ENCODE measurements at places on chromosomes 3 and 15. TPM values are rescaled to one million over a fixed set of nuclear protein-coding genes. Genes with fewer than 3 reads are reported as not detected.

LTF gene
- total RNA-seq, result 0.41 TPM

CLSTN2 gene
- 11.8 TPM for total RNA-seq

CAPN3 gene
- 2.0 TPM for total RNA-seq

GABRB3 gene
- total RNA-seq, result 114 TPM

SHF gene
- total RNA-seq, result 49.3 TPM

KAT2B gene
- 10.2 TPM for total RNA-seq

IL20RB gene
- 0.82 TPM for total RNA-seq

CD200R1 gene
- 0.82 TPM for total RNA-seq

GOLGA8S gene
- not detected for total RNA-seq

SLC35G2 gene
- total RNA-seq, result 11.8 TPM

EEF1AKMT4 gene
- 0.82 TPM for total RNA-seq

TMED3 gene
- total RNA-seq, result 28.5 TPM

C2CD4A gene
- total RNA-seq, result under 0.01 TPM

MCF2L2 gene
- 42.0 TPM for total RNA-seq

SLC22A14 gene
- total RNA-seq, result under 0.01 TPM

COL6A5 gene
- under 0.01 TPM for total RNA-seq

ISG20 gene
- total RNA-seq, result not detected

GOLGA8O gene
- under 0.01 TPM for total RNA-seq

WDR72 gene
- under 0.01 TPM for total RNA-seq

C3orf70 gene
- 30.6 TPM for total RNA-seq

P2RY14 gene
- total RNA-seq, result 1.2 TPM

GOLGA8M gene
- 0.82 TPM for total RNA-seq

BBS4 gene
- total RNA-seq, result 17.1 TPM

RBP2 gene
- not detected for total RNA-seq

DUOXA1 gene
- not detected for total RNA-seq

MINAR1 gene
- 6.9 TPM for total RNA-seq

CYP8B1 gene
- total RNA-seq, result not detected

MGA gene
- total RNA-seq, result 81.9 TPM

GOLGA6L9 gene
- total RNA-seq, result 4.1 TPM

DUOXA2 gene
- total RNA-seq, result not detected

TMPRSS7 gene
- total RNA-seq, result 0.41 TPM

TRAK1 gene
- 28.1 TPM for total RNA-seq

EIF4E3 gene
- 22.8 TPM for total RNA-seq

NAALADL2 gene
- total RNA-seq, result 4.9 TPM

TXNRD3 gene
- total RNA-seq, result 19.2 TPM

NLGN1 gene
- total RNA-seq, result 59.1 TPM

CPLX3 gene
- total RNA-seq, result 0.82 TPM

SI gene
- not detected for total RNA-seq

ISL2 gene
- total RNA-seq, result not detected

CSPG4 gene
- 4.5 TPM for total RNA-seq

SLC22A13 gene
- under 0.01 TPM for total RNA-seq

DISP2 gene
- 5.3 TPM for total RNA-seq

CADM2 gene
- 64.8 TPM for total RNA-seq

FBXO40 gene
- total RNA-seq, result not detected

PAK6 gene
- 11.8 TPM for total RNA-seq

GASK1A gene
- 4.5 TPM for total RNA-seq

SLC33A1 gene
- 53.8 TPM for total RNA-seq

IL16 gene
- total RNA-seq, result 0.82 TPM

Measured in frontal cortex (tissue), 4 donors.